Vagina (tissue), 2 donors: ENCODE measurements at places on chromosomes 7 and 10. TPM values are rescaled to one million over a fixed set of nuclear protein-coding genes. Genes with fewer than 3 reads are reported as not detected.

DNA sequence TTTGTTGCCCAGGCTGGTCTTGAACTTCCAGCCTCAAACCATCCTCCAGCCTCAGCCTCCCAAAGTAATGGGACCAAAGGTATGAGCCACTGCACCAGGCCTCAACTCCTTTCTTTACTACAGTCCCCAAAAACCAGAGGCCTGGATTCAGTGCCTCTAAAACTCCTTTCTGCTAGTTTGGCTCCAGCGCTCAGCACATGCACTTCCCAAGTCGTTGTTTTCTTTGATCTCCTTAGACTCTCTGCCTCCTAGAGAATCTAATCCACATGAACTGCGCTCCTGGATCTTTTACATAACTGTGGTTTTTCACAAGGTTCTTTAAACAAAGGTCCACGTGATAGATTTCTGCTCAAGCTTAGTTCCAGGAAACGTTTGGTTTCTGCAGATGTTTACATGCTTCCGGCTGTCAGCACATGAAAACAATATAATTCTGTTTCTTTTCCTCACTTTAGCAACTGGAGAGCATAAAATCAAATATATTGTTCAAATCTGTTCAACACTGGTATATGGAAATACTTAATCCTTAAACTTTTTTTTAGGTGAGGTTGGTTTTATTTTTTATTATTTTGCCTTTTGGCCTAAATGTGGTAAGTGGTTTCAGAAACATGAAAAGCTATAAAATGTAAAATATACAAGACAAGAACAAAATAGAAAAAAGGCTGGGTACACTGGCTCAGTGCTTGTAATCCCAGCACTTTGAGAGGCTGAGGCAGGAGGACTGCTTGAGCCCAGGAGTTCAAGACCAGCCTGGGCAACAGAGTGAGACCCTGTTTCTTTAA lies 270.5 kb upstream of the MKLN1 start:
- no peak overlapping the region for H3K4me3 ChIP-seq
- H3K36me3 ChIP-seq = no peaks in the 10 kb centered on the region
- DNase-seq = no peak
- no peaks in the 10 kb centered on the region for H3K27me3 ChIP-seq
- H3K27ac ChIP-seq = peak overlapping the region; percentile 72
- peaks cover 69% of the 10 kb centered on the region for H3K4me1 ChIP-seq

The HMX3 gene
- total RNA-seq = not detected

The EPHA1 gene
- 51.3 TPM for total RNA-seq

- H3K4me1 ChIP-seq = peaks cover 52% of the 10 kb centered on the region
- H3K27me3 ChIP-seq = no peaks in the 10 kb centered on the region
- H3K4me3 ChIP-seq = no peak overlapping the region
- H3K36me3 ChIP-seq = no peaks in the 10 kb centered on the region
Measured at GRCh38 chr7:25662841-25663800, 434.8 kb upstream of the NPVF start.

The CDK6 gene
- 20.6 TPM for total RNA-seq

DNA sequence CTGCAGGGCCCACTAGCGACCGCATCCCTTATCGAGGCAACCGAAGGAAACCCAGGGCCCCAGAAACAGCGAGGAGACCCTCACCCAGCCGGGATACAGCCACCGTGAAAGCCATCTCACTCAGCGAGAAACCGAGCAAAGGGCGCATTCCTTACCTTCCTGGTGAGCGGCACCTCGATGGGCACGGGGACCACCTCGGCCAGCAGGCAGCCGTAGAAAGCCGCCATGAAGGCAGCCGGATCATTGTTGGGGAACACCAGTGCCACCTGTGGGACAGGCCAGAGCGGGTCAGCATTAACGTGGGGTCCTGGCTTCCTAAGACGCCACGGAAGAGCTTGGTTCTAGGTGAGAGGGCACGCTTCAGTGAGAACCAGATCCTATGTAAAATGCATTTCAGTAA lies 263.7 kb downstream of the ZMYND11 start:
- H3K27ac ChIP-seq = no peak overlapping the region
- no peak overlapping the region for H3K4me3 ChIP-seq
- no peaks in the 10 kb centered on the region for H3K27me3 ChIP-seq

- H3K4me1 ChIP-seq = no peaks in the 10 kb centered on the region
- no peak overlapping the region for H3K27ac ChIP-seq
- DNase-seq = no peak
- no peak overlapping the region for H3K4me3 ChIP-seq
Measured at GRCh38 chr10:49519717-49520116, 19.2 kb downstream of the ERCC6 start.

GRCh38 chr7:141838581-141838980 lies 2.7 kb downstream of the PRSS37 start:
- no peaks in the 10 kb centered on the region for H3K4me1 ChIP-seq
- no peak for DNase-seq
- no peak overlapping the region for H3K4me3 ChIP-seq
- H3K27ac ChIP-seq = no peak overlapping the region
- no peaks in the 10 kb centered on the region for H3K27me3 ChIP-seq
- H3K36me3 ChIP-seq = no peaks in the 10 kb centered on the region

DNA sequence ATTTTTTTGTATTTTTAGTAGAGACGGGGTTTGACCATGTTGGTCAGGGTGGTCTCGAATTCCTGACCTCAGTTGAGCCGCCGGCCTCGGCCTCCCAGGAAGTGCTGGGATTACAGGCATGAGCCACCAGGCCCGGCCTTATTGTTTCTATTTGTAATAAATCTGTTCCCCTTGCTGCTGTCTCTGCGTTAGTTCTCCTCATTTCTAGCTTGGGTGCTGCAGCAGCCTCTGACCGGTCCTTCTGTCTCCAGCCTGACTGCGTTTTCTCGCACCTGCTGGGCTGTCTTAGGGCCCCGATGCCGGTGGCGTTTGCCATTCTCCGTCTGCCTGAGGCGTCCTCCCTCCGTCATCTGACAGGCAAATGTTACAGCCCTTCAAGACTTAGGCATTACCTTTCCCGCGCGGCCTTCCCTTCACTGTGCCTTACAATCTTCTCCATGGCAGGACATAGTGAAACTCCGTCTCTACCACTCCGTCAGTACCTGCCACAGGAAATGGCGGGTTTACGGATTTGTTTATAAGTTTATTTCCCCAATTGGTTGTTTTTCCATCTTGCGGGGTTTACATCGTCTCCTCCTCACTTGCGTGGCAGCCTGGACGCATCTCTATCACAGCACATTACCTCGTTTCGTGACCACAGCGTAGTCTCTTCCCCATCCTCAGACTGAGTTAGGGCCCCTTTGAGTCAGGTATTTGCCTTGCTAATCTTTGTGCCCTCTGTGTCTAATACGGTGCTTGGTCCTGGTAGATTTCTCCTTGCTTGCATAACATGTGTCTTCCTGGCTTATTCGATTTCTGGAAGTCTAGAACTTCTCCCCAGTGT lies 2.3 kb upstream of the GIMAP8 start:
- no peak overlapping the region for H3K4me3 ChIP-seq
- no peaks in the 10 kb centered on the region for H3K27me3 ChIP-seq
- H3K36me3 ChIP-seq = no peaks in the 10 kb centered on the region
- peak overlapping the region; percentile 39 for H3K27ac ChIP-seq
- DNase-seq = no peak

- H3K4me3 ChIP-seq = no peak overlapping the region
- peaks cover 25% of the 10 kb centered on the region for H3K4me1 ChIP-seq
- no peak for DNase-seq
- H3K36me3 ChIP-seq = no peaks in the 10 kb centered on the region
Measured at GRCh38 chr7:143510854-143511592, 33.4 kb downstream of the TAS2R41 start.
